ENCODE measurements at places on chromosomes 4 and X.

DNA sequence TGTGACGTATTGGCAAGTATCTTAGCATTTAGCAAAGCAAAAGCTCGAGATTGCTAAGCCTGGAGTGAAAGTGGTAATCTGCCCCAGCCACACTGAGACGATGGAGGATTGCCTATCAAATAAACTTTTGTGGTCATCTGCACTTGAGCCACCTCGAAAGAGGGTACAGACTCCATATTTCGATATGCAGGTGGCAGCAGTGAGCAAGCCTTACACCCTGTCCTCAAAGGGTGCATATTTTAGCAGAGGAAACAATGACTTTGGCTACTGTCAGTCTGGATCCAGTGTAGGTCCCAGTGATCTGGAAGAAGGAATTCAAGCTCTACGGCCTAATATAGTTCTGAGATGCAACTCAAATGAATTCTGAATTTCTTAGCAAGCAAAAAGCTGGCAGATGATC, 153.9 kb downstream of the ATG4A start:
- no peak for DNase-seq

- DNase-seq, result no peak
These were observed 8.3 kb upstream of the CLTRN start for GRCh38 chrX:15672881-15673280.

DNA sequence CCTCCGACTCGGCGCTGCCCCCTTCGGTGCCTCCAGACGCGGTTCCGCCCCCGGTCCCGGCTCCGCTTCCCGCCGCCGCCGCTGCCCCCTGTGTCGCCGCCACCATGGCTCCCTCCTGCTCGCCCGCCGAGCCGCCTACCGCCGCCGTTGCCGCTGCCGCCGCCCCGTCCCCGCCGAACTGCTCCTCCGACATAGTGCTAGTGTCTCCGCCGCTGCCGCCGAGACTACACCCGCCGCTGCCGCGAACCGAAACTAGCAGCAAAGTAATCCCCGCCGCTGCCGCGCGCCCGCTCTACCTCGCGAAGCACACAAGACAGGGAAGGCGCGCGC, 340 bp downstream of the HNRNPD start:
- no peak for DNase-seq

GRCh38 chr4:116537828-116538227, 547.5 kb downstream of the TRAM1L1 start:
- DNase-seq, result no peak

GRCh38 chr4:123449780-123450179, 53.2 kb downstream of the SPRY1 start:
- no peak for DNase-seq

GRCh38 chrX:120310861-120311726, at the start of gene TMEM255A:
Gene TMEM255A (minus strand): TSS chrX:120311461. CDS start chrX:120311309, 152 bp downstream.
- no peak for DNase-seq

- DNase-seq, result no peak
These were observed 136.5 kb downstream of the RBM47 start for GRCh38 chr4:40493160-40493559.

DNA sequence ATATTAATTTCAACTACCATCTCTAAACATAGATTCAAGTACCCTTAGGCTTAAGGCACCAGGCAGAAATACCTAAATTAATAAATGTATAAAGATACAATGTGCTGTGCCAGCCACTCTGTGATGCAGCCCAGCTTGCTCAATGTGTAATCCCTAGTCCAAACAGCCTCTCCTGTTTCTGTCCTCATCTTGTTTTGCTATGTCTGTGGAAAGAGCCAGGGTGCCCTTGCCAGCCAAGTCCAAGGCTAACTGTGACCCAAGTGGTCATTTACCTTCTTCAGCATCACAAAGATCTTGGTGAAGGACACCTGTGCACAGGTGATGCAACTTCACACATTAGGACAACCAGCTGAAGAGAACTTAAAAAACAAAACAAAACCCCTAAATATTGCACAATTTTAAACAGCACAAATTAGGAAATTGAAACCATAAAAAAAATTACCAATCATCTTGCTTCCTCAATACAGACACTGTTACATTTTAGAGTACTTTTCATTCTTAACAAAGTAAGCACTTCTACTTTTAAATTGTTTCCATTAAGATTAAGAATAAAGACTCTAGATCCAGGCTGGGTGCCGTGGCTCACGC, 89.6 kb downstream of the C4orf51 start:
- DNase-seq, result no peak

DNA sequence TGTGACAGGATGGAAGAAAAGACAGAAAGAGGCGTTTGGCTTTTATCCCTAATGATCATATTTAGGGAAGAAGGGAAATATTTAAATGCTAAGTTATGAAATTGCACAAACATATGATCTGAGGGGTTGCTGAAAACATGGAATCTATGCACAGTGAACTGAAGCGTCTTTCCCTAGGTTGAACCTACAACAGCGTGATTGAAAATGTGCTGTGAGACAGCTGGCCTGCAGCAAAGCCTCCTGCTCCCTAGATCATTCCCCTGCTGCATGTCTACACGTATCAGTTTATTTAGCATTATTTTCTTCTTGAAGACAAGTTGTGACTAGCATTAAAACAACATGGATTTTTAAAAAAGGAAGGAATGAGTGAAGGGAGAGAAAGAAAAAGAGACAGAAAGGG, 272.5 kb upstream of the TRAM1L1 start:
- DNase-seq, result no peak

- DNase-seq, result no peak
These were observed 31.1 kb upstream of the CLNK start for GRCh38 chr4:10715696-10716095.

DNA sequence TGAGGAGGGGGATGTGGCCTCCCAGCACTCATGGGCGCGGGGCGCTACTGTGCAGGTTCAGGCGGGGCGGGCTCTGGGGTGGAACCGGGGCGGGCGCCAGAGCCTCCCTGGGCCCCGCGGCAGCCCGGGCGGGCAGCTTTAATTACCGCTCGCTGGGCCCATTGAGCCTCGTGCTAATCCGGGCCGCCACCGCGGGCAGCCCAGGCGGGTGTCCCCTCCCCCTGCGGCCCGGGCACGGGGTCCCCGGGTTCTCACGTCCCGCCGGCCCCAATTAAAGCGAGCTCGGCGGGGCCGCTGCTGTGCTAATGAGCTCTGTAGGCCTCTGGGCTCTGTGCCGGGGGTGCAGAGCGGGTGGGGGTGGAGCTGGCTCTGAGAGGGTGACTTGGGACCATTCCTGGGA, 22.8 kb upstream of the FGFR3 start:
- no peak for DNase-seq

- DNase-seq, result no peak
These were observed 20.2 kb upstream of the RHOH start for GRCh38 chr4:40176602-40177001.

DNA sequence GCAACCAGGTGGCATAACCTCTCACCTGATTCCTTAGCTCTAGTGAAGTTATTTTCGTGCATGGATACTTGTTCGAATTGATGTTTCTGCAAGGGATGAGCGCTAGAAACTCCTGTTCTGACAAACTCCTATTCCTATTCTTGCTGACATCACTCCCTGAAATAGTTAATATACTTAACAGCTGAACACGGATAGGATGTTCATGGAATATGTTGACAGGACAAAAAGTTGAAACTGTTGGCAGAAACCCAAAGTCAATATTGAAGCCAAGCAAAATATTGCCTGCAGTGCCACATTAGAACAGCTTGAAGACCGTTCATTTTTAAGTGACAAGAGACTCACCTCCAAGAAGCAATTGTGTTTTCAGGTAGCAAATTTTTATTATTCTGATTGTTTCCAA, at the start of gene KLKB1:
Gene KLKB1 (plus strand): TSS at position 287 of the 400 bp plus-strand sequence. CDS start 689 bp downstream, outside the sequence.
- DNase-seq, result no peak

DNA sequence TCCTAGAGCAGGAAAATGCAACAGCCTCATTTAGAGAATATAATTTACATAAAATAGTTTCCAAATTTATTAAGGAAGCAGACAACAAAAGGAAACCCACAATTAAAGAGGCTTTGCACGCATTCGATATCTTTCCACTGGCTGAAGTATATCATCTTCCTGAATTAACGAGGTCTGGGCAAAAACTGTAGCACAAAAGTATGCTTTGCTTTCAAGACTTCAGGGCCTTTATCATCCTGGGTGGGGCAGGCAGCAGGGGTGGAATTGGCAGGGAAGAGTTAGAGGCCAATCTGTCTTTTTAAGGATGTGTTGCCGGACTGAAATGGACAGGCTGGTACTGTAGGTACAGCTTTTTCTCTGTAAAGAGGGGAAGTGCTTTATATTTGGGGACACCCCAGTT, 17.0 kb upstream of the STX18 start:
- no peak for DNase-seq

GRCh38 chr4:33709247-33709646, 2535.1 kb downstream of the ARAP2 start:
- DNase-seq, result no peak

DNA sequence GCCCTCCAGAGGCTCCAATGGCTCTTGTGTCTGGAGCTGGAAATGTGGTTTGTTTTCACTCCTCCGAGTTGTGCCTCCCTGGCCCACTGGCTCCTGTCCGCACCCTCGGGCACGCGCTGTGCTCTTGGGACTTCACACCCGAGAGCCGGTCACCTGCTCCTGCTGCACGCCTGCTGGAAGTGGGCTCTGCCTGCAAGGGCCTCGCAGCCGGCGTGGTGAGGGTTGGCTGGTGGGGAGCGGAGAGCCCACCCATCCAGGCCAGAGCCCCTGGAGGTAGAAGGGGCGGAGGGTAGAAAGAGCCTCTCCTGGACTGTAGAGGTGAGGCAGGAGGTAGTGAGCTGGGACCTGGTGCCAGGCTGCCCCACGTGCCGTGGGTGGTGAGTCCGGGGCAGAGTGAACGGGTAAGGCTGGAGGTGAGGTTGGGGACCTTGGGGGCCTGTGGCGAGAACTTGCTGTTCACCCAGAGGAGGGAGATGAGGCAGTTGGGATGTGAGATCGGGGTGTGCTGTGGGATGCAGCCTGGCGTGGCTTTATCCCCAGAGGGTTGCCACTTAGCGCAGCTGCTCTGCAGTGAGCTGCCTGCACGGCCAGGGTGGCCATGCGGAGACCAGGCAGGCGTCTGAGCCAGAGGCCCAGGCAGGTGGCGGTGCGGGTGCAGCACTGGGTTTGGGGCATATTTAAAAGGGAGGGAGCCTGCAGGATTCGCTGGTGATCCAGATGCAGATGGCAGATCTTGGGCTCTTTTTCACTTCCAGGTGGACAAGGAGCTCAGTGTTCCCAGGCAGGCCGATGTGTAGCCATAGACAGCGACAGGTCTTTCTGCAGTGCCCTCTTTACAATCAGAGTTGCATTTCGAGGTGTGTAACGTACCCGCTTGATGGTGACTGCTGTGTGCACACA, 48.8 kb downstream of the PCGF3 start:
- no peak for DNase-seq

DNA sequence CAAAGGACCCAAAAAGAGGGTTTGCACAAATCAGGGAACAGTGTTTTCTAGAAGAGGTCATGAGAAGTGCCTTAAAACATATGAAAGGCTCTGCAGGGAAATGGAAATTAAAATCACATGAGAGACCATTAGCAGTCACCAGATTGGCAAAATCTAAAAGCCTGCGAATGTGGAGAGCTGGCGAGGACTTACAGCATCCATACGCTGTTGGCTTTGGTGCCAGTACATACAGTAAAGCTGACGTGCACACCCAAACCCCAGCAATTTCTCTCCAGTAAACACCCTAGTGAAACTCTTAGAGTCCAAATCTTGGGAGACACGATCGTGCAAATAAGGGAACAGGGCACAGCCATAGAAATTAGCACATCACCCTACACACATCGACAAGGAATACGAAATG, 25.4 kb upstream of the PPP2R2C start:
- no peak for DNase-seq

GRCh38 chr4:80586716-80587115, 251.2 kb downstream of the CFAP299 start:
- DNase-seq, result no peak

DNA sequence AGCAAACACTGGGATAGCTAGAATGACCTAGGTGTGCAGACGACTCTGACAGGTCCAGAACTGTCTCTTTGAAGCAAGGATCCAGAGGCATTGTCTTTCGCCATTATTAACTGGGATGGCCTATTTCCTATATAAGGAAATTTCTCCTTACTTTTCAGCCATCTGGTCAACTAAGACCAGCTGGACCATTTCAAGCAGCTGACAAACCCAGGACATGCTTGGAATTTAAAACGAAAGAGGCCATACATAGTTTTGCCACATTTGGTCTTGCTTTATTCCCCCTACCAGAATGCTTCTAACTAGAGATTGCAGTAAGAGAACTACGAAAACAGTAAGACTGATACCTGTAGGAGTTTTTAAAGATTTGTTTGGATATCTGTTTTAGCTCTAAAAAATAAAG, 87.0 kb downstream of the GLRA2 start:
- no peak for DNase-seq

- DNase-seq, result no peak
These were observed 45.5 kb downstream of the TMEM144 start for GRCh38 chr4:158255727-158256324.

DNA sequence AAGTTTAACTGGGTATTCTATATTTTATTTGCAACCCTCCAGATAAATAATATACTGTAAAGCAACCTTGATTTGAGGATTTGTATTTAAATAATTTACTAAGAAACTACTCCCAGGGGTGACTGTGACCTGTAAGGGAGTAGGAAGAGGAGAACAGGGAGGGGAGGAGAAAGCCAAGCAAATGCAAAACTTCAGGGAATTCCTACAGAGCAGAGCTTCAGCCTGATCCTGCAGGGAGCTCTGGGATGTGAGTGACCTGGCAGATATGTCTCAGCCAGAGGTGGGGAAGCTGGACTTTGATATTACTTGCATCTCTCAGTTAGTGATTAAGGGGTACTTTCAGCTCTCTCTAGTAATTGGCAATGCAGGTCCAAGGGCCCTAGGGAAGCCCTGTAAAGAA, 302.0 kb downstream of the FRMPD4 start:
- DNase-seq, result no peak

DNA sequence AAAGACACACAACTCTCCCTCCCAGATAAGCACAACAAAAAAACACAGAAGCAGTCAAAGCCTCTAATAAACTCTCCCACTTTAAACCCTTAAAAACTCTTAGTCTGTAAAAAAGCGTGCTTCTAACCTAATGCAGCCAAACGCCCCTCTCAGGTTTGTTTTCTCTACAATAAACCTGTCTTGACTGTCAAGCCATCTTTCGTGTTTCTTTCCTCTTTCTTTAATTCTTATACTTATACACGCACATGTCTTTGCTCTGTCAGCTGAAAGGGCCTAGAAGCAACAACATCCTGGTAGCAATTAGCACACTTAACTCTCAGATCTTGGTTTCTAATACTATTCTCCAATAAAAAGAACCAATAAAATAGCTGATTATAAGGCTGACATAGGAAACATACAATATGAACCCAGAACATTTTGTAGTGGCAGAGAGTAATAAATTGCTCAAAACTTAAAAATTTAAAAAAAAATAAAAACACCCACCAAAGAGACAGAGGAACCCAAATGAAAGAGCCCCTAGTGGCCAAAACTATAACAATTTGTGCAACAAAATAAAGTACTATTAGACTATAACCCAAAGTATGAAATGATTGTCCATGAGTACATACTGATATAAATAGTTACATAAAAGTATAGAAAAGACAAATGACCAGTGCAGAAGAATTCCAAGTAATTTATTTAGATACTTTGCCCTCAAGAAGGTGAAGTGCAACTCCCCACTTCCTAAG, 440.4 kb upstream of the ADGRL3 start:
- no peak for DNase-seq

Data from stimulated activated CD4-positive, alpha-beta T cell treated with anti-CD3 and anti-CD28 coated beads, Interleukin-1b, Interleukin-23, amount 100 ng/mL, for 24 hours (primary cell).